ENCODE measurements at places on chromosomes 5 and 9.

DNA sequence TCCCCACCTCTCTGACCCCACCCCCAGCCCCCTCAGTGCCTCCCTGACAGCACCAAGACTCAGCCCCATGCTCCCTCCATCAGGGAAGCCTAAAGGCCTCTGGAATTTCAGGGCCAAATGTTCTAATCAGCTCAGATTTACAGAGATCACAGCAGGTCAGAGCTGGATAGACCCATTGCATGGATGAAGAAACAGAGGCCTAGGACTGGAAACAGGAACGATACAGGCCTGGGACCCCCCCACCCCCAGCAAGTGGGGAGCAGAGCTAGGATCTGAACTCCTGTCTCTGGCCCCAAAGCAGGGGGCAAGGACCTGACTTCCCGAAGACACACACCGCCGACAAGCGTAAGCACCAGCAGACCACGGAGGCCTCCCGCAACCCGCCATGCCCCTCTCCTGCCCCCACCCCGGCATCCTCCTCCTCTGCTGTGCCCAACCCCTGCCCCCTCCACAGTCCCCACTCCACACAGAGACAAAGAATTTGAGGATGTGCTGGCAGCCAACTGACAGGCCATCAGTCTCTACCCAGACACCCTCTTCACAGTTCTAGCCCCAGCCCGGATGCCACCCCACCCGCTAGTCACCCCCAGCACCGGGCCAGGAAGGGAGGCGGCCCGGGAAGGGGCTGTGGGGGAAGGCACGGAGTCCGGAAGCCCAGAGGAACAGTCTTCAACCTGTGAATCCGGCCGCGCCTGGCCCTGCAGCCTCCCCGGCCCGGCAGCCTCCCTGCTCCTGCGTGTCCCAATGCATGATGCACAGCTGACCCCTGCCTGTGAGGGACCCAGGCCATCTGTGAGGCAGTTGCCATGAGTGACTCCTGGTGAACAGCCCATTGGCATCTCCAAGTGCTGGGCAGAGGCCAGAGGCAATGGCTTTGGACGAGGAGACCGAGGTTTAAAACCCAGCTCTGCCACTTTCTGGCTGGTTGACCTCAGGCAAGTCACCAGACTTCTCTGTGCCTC lies 31.3 kb downstream of the NDUFA8 start:
- DNase-seq = no peak

DNA sequence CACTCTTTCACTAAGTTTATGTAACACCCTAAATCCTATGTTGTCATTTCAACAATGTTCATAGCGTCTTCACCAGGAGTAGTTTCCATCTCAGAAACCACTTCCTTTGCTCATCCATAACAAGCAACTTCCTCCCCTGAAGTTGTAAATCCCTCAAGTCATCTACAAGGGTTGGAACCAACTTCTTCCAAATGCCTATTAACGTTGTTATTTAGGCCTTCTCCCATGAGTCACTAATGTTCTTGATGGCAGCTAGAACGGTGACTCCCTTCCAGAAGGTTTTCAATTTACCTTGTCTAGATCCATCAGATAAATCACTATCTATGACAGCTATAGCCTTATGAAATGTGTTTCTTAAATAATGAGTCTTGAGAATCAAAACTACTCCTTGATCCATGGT lies 73.3 kb upstream of the TARS1 start:
- no peak for DNase-seq

- DNase-seq = no peak
These were observed 43.8 kb downstream of the PRKACG start for GRCh38 chr9:68970151-68970550.

GRCh38 chr5:12861886-12862654 lies 957.8 kb upstream of the CTNND2 start:
- DNase-seq = peak; percentile 2

DNA sequence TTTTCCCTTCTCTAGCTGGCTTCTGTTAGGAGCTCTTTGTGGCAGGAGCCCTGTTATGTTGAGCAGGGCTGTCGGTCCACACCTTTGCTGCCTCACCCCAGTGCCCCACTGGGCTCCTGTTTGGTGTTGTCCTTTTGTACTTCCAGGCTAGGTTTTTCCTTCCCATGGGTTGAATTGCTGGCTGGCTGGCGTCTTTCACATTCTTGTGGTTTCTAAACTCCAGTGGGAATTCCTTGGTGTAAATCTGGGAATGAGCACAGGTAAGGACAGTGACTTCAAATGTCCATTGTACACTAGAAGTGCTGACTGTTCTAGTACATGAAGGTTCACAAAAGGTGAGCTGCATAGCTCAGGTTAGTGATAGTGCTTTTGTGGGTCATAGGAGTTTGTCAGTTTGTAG lies 30.4 kb downstream of the RASGRF2 start:
- DNase-seq = no peak

DNA sequence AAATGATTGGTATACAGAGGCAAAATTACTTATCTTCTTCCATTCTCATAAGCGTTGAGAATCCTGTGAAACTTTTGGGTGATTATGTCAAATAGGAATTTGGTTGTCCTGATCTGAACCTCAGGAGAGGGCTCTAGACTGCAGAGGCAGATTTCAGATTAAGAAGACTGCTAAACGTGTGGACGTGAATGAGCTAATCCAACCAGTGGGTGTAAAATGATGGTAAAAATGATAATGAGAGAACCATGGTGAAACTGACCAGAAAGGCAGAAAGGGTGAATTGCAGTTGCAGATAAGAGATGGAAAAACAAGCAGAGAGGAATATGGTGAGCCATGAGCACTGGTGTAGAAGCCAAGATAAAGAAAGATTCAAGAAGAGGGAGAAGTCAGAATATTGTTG lies 1200.2 kb upstream of the CDH6 start:
- no peak for DNase-seq

- DNase-seq = no peak
These were observed 289.3 kb upstream of the TAS2R1 start for GRCh38 chr5:9919306-9920030.

DNA sequence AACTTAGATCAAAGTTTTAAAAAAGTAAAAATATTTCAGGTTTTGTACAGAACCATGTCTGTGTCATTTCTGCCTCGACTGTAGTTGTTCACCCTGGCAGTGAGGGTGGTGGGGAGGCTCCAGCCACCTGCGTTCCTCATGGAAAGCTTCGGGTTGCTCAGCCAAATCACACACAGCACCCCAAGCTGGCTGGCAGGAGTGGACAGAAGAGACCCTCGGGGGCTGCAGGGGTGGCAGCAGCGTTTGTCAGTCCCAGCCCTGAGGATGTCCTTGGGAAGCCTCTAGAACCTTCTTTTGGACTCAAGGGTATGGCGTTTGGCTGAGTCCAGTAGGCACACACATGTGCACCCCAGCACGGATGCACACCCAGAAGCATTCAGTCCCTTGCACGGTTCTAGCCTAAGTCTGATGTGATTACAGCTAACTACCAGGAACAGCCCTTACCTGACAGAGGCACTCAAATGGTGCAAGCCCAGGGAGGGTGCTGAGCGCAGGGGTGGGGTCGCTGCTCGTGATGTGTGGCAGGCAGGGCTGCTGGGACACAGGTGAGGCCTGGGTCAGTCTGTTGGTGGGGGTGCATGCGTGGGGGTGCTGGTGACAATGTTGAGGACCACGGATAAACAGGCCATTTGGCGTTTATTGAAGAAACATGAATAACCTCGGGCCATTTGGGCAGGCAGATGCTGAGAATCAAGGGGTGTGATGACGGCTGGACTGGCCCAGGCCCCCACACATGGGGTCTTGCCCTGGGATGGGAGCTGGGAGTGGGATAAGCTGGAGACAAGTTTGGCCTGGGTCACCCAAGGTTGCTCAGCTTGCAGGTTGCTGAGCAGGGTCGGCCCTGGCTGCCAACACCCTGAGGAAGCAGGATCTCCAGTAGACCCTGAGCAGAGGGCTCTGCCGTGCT lies 103.4 kb downstream of the PHF2 start:
- DNase-seq = no peak

GRCh38 chr9:68697851-68698250 lies 7.2 kb upstream of the PIP5K1B start:
- DNase-seq = no peak

DNA sequence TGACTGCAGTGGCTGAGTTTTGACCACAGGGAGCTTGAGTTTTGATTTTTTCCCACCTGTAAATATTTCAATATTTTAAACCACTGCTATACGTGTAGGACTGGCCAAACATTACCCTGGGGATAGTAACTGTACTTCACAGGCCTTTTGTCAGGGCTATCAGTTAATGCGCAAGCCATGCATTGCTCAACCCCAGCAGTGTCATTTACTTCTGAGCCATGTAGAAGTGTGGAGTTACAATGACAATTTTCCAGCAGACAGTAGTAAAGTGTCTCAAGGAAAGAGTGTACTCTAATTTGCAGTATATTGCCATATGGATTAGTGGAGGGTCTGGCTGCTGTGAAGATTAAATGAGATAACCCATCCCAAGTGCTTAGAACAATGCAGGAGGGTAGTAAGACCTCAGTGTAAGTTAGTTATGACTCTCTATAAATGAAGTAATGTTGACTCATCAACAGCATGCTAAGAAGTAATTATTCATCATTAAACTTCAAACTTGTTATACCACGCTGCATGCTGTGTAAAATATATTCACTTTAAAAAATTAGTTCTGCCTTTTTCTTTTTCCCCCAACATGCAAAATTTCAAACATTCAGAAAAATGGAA lies 489.2 kb downstream of the KDM4C start:
- DNase-seq = peak; percentile 14

Data from cardiac muscle cell (in vitro differentiated cells and primary cell).